ENCODE measurements at places on chromosomes 7 and 10. TPM values are rescaled to one million over a fixed set of nuclear protein-coding genes. Genes with fewer than 3 reads are reported as not detected.

GRCh38 chr7:2932402-2933251 is 88.5 kb upstream of the GNA12 start:
- H3K4me3 ChIP-seq, result no peak overlapping the region
- DNase-seq, result no peak
- H3K4me1 ChIP-seq, result no peaks in the 10 kb centered on the region
- no peaks in the 10 kb centered on the region for H3K27me3 ChIP-seq
- H3K36me3 ChIP-seq, result peaks cover 91% of the 10 kb centered on the region
- H3K27ac ChIP-seq, result peak overlapping the region; percentile 65

GRCh38 chr7:155213955-155214740 is 83.5 kb upstream of the INSIG1 start:
- no peaks in the 10 kb centered on the region for H3K36me3 ChIP-seq
- DNase-seq, result no peak
- no peak overlapping the region for H3K27ac ChIP-seq
- no peak overlapping the region for H3K4me3 ChIP-seq

C7orf33 gene
- polyA plus RNA-seq, result not detected

AKR1E2 gene
- 0.67 TPM for polyA plus RNA-seq

GRCh38 chr10:52129410-52130178 is 184.5 kb upstream of the DKK1 start:
- peaks cover 7% of the 10 kb centered on the region for H3K27me3 ChIP-seq
- no peak for DNase-seq
- H3K4me3 ChIP-seq, result no peak overlapping the region
- H3K4me1 ChIP-seq, result no peaks in the 10 kb centered on the region

DNA sequence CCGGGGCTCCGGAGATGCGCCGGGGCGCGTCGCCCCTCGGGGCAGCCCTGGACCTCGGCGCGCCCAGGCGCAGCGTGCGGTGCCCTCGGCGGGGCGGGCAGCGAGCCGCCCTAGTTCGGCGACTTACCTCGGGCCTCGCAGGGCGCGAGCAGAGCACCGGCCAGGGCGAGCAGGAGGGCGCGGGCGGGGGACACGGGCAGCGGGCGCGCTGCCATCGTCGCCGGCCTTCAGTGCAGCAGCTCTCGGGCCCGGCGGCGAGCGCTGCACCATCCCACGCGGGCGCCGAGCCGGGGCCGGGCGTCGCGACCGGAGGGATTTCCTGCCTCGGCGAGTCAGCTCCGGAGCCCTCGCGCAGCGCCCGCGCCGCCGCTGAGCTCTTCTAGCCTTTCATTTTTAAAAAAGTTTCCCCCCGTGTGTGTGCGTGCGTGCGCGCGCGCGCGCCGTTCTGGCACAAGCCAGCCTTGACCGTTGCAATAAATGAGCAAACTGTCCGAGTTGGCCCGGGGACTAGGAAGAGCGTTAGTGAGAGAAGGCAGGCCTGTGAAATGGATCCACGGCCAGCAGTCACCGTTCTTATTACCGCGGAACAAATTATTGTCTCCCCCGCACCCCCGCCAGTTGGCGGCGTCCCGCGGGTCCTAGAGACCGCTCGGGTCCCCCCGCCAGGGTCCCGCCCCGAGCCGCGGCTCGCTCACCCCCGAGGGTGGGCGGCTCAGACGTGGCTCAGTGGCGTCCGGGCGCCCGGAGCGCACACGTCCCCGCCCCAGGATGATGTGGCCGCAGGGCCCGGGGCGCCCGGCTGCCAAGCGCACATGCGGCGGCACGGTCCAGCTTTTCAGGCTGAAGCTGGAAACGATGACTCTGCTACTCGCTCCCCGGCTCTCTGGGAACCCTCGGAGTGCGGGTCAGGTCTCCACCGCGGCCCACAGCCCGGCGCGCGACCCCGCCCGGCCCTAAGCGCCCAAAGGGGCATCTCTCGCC is at the start of gene ADAM12:
Gene ADAM12 (minus strand): TSS at position 547 of the 981 bp plus-strand sequence. CDS start 332 bp downstream, at position 215.
- no peak for DNase-seq
- peaks cover 22% of the 10 kb centered on the region for H3K27me3 ChIP-seq
- H3K36me3 ChIP-seq, result peaks cover 2% of the 10 kb centered on the region

PRKRIP1 gene
- polyA plus RNA-seq, result 17.7 TPM

CCL26 gene
- not detected for polyA plus RNA-seq

PRR15 gene
- not detected for polyA plus RNA-seq

DNA sequence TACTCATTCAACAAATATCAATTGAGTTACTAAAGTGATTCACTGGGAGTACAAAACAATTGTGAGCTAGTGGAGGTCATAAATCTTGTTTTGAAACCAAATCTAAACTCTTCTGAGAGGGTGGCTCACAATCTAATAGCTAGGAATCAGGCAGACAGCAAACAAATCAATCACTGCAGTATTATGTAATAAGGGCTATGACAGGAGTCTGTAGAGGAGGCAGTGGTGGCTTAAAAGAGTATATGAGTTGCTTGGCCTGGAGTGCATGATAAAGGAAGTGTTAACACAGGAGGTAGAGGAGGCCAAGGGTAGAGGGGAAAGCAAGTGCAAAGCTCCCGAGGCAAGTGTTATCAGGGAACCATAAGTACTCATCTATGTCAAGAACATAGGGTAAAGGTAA is 16.5 kb downstream of the MYPN start:
- no peaks in the 10 kb centered on the region for H3K36me3 ChIP-seq
- peaks cover 4% of the 10 kb centered on the region for H3K27me3 ChIP-seq
- H3K27ac ChIP-seq, result no peak overlapping the region
- DNase-seq, result no peak

DNA sequence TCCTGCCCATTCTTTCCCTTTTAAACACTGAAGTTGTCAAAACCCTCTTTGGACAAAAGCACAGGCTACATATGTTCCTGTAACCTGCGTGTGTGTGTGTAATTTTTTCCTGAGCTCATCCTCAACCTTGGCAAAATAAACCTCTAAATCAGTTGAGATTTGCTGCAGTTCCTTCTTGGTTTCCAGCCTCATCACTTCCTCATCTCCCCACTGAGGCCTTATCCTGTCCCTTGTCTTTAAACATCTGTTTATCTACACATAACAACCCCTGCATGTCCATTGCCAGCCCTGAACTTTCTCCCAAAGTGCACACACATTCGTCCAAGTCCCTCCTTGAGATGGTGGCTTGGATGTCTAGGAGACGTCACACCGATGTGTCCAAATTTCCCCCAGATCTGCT is 35.5 kb downstream of the LYZL2 start:
- DNase-seq, result no peak
- no peaks in the 10 kb centered on the region for H3K36me3 ChIP-seq
- H3K27ac ChIP-seq, result no peak overlapping the region
- peaks cover 2% of the 10 kb centered on the region for H3K4me1 ChIP-seq

DNA sequence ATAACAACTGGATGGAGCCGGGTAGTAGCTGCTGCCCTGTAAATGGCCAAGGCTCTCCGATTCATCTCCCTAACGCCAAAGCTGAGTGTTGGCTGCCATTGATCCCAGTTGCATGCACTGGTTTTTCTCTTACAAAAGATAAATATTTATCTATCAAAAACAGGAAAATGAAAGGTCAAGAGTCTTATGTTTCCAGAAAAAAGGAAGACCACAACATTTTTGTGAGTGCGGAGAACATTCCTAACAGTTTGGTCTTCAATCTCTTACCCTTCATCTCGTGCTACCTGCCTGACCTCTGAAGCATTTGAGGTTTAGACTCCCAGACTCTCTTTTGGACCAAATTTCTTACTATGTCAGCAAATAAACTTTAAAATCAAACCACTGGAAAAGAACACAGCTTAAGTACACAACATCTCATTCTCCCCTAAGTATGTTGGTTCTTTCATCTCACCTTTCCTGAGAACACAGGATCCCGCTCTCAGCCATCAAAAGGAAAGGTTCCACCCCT is 61.6 kb downstream of the SORBS1 start:
- DNase-seq, result no peak
- H3K36me3 ChIP-seq, result no peaks in the 10 kb centered on the region
- no peak overlapping the region for H3K27ac ChIP-seq
- H3K4me3 ChIP-seq, result no peak overlapping the region

SPDYE8 gene
- not detected for polyA plus RNA-seq

BLOC1S2 gene
- 61.3 TPM for polyA plus RNA-seq

DNA sequence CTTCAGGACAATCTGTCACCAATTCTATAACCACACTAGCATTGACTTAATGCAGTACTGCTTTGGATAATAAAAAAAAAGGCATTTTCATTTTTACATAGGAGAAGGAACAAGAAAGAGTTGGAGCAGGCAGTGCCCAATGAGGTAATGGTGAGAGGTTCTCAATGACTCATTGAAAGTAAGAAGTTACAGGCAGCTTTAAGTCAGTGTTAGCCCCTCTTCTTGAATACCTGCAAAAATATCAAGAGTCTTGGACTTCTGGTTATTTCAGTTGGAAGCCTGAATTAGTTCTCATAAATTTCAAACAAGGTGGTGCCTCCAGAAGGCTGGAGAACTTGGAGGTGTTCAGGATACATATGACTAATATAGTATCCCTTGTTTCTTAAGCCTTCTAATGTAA is 422.5 kb downstream of the HTR7 start:
- no peak overlapping the region for H3K4me3 ChIP-seq
- no peak for DNase-seq
- H3K36me3 ChIP-seq, result no peaks in the 10 kb centered on the region
- no peaks in the 10 kb centered on the region for H3K27me3 ChIP-seq
- H3K27ac ChIP-seq, result no peak overlapping the region

CDHR1 gene
- 0.43 TPM for polyA plus RNA-seq

GRCh38 chr10:84695902-84696301 is 367.5 kb downstream of the CCSER2 start:
- H3K27ac ChIP-seq, result no peak overlapping the region
- H3K36me3 ChIP-seq, result peaks cover 3% of the 10 kb centered on the region
- DNase-seq, result no peak
- H3K27me3 ChIP-seq, result no peaks in the 10 kb centered on the region
- H3K4me1 ChIP-seq, result no peaks in the 10 kb centered on the region
- H3K4me3 ChIP-seq, result no peak overlapping the region

GRCh38 chr10:1410032-1410431 is 327.3 kb downstream of the ADARB2 start:
- H3K4me1 ChIP-seq, result no peaks in the 10 kb centered on the region
- DNase-seq, result no peak
- H3K4me3 ChIP-seq, result no peak overlapping the region
- H3K27me3 ChIP-seq, result peaks cover 27% of the 10 kb centered on the region
- H3K36me3 ChIP-seq, result no peaks in the 10 kb centered on the region

RPP30 gene
- 48.2 TPM for polyA plus RNA-seq

- H3K36me3 ChIP-seq, result no peaks in the 10 kb centered on the region
- H3K27ac ChIP-seq, result peak overlapping the region; percentile 89
- peak overlapping the region; percentile 49 for H3K4me3 ChIP-seq
- H3K27me3 ChIP-seq, result no peaks in the 10 kb centered on the region
Measured at GRCh38 chr10:47087667-47088066, 176.4 kb downstream of the PTPN20 start.

INSYN2A gene
- not detected for polyA plus RNA-seq

DNA sequence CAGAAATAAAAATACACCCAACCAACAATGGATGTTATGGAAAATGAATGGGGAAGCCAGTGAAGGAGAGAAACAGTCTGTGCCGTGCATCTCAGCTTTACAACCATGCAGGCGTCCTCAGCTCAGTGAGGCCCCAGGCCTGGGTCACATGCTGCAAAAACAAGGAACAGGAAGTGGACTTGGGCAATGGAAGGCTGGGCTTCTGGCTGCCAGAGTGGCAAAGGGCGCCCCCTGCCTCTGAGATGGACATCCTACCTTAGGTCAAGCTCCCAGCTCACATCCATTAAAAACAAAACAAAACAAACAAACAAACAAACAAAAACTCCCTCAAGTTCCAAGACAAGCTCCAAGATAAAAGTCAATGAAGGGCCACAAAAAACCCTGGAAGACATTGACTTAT is 54.7 kb upstream of the AFAP1L2 start:
- no peak overlapping the region for H3K4me3 ChIP-seq
- DNase-seq, result no peak
- H3K36me3 ChIP-seq, result peaks cover 4% of the 10 kb centered on the region
- peaks cover 43% of the 10 kb centered on the region for H3K4me1 ChIP-seq

AGR2 gene
- polyA plus RNA-seq, result not detected

DNA sequence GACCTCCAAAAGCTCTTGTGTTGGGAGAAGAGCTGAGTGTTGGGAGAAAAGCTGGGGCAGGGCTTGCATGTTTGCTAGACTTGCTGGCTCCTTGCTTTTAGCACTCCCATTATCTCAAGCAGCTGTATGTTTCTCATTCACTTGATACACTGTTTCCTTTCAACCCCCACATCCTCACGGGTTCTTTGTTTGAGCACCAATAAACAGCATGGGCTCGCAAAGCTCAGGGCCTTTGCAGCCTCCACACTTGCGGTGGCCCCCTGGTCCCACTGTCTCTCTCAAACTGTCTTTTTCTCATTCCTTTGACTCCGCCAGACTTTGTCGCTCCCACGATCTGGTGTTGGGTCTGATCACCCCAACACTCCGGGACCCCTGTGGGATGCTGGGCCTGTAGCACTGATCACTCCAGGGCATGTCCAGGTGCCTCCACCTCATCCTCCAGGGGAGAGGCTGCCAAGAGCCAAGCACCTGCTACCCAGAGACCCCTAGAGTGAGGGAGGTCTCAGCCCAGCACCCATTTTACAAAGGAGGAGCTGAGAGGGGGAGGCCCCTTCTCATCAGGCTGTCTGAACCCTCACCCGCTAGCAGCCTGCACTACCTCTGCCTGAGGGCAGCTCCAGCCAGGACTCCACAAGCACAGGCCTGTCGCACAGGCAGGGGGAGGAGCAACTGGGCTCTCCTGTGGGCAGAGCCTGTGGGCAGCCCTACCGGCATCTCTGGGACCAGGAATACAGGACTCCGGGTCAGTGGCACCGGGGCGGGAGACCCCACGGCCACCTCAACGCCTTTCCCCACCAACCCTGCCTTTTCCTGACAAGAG is 49.1 kb upstream of the MSMB start:
- peaks cover 3% of the 10 kb centered on the region for H3K36me3 ChIP-seq
- H3K27me3 ChIP-seq, result no peaks in the 10 kb centered on the region
- no peak overlapping the region for H3K4me3 ChIP-seq
- peaks cover 10% of the 10 kb centered on the region for H3K4me1 ChIP-seq
- no peak overlapping the region for H3K27ac ChIP-seq
- DNase-seq, result peak; percentile 44

DNA sequence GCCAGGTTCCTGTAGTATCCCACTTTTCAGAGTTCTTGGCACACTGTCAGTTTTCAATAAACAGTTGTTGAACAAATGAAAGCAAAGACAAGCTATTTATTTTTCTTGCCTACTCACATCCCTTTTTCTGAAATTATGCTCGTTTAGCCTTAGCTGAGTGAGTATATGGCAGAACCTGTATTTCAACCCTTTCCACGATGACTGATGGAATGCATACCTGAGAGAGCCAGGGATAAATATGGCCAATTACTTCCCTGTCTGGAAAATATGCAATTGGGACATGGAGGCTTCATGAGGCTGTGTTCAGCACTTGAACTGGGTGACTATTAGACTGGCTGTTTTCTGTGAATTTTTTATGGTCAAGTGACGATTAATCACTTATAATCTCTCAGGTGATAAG is 144.5 kb upstream of the POT1 start:
- no peak overlapping the region for H3K27ac ChIP-seq
- H3K4me3 ChIP-seq, result no peak overlapping the region
- H3K36me3 ChIP-seq, result no peaks in the 10 kb centered on the region
- no peak for DNase-seq
- no peaks in the 10 kb centered on the region for H3K4me1 ChIP-seq

WDR11 gene
- 14.8 TPM for polyA plus RNA-seq

GRCh38 chr7:76048668-76048988 is 722 bp downstream of the MDH2 start:
- peak overlapping the region; percentile 92 for H3K27ac ChIP-seq
- H3K4me3 ChIP-seq, result peak overlapping the region; percentile 95
- no peaks in the 10 kb centered on the region for H3K27me3 ChIP-seq
- peaks cover 69% of the 10 kb centered on the region for H3K4me1 ChIP-seq

Data from naive thymus-derived CD8-positive, alpha-beta T cell (primary cell).